ENCODE measurements at places on chromosomes 1 and 21.

DNA sequence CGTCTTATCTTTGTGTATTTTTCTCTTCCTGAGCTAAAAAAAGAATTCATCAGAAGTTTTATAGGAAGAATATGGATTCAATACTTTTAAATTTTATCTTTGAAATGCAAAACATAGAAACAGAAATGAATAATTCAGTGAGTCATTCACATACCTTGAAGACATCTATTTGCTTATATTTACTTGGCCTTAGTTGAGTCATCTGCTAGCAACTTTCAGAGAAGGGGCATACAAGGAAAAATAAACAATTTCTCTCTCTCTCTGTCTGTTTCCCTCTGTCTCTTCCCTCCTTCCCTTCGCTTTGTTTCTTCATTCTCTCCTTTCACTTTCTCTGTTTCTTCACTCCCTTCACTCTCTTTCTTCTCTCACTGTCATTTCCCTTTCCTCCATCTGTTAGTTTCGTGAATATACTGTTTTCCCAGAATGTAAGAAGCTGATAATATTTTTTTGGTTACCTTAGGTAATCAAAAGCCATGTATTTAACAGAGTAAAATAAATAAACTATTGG lies 477.2 kb downstream of the BRINP3 start:
- DNase-seq = no peak

- no peak for DNase-seq
Measured at GRCh38 chr1:214331180-214331579, 50.2 kb downstream of the SMYD2 start.

DNA sequence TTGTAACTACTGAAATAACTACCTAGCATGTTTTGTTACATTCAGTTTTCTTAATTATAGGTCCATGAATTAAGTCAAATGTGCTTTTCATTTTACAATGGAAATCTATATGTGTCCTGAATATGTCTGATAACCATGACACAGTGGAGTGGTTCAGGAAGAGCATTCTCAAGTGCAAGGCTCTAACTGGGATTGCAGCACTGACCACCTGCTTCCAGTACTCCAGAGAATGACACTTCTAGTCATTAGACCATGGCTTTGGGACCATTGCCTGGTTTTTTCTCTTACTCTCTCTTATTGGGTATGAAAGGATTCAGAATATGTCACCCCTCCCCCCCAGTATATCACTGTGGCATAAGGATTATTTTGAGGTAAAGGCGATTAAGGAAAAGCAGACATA lies 204.9 kb upstream of the CACYBP start:
- DNase-seq = no peak

DNA sequence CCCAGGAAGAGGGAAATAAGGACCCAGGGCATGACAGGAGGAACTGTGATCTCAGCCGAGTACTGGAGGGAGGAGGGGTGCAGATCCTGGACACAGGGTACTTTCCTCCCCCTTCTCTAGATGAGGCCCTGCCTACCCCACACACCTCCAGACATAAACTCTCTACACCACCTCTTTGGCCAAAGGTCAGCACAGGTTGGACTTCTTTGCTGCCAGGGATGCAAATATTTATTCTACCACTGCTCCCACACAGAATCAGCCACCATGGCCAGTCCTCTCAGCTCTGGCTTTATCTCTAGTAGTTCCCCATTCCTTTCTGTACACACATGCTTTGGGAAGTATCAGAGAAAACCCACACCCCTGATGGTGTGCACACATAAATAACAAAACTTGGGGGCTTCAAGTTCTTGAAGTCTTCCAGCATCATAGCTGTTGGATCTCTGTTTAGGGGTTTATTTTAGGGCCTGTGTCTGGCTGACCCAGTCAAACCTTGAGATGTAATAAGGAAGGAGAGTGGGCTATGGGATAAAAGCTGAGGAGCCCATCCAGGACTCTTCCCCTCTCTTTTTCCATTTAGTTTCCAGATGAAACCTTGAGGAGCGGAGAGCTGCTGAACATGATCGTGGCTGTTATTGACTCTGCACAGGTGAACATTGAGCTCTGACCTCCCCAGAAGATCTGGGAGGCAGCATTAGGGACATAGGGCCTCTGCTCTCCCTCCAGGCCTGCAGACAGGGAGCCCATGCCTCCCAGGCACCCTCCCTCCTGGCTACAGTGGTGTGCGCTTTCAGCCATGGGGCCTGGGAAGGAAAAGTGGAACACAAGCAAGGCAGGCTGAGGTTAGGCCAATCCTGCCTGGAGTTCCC lies 6.7 kb upstream of the SLC27A3 start:
- DNase-seq = no peak

- no peak for DNase-seq
Measured at GRCh38 chr21:28464095-28464494, 528.6 kb downstream of the LTN1 start.
